ENCODE measurements at places on chromosomes 4 and X. TPM values are rescaled to one million over a fixed set of nuclear protein-coding genes. Genes with fewer than 3 reads are reported as not detected.
A peak's percentile ranks its signal among the peaks of the same experiment; 100 is the strongest.

GRCh38 chr4:121564840-121565375 lies 131.9 kb downstream of the ANXA5 start:
- DNase-seq: no peak

CT45A1 gene
- not detected for polyA plus RNA-seq

ARSJ gene
- 16.1 TPM for polyA plus RNA-seq

DNA sequence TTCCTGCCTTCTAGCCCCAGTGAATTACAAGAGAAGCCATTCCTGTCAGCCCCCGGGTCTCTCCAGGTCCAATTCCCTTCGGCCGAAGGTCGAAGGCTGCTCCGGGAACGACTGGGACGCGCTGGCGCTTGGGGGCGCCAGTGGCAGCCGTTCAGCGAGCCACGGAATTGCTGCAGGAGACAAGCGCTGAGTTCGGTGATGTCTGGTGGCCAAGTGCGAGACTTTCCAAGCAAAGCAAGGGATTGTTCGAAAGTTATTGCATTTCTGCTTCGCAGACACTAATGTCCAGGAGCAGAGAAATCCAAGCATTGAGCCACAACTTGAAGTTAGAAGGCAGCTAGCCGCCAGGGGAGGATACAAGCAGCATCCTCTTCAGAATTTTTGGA lies 1.1 kb upstream of the DKK2 start:
- no peak for DNase-seq

DNA sequence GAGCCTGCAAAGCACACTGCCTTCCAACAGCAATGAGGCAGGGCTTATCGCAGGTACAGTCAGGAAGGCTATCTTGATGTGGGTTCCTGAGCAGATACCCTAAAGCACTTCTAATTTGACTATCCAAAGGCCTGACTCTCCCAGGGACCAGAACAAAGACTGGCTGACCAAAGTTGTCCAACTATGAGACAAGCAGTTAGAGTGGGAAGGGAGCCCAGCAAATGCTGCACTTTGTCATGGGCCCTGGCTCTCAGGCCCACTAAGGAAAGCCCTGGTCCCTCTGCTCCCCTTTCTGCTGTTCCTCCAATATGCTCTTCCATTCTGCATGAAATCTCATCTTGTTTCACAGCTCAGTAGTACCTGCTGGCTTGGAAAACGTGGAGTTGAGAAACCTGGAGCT lies 391.0 kb downstream of the RAB28 start:
- DNase-seq: no peak

- no peak for DNase-seq
These were observed 110.2 kb upstream of the WDR1 start for GRCh38 chr4:10226756-10227155.

GRCh38 chrX:24285082-24285481 lies 28.8 kb downstream of the SUPT20HL2 start:
- no peak for DNase-seq

TMEM33 gene
- polyA plus RNA-seq: 48.0 TPM

- no peak for DNase-seq
These were observed 9.0 kb downstream of the BMP3 start for GRCh38 chr4:81039351-81039972.

PRR32 gene
- polyA plus RNA-seq: not detected

SLC7A11 gene
- 1.9 TPM for polyA plus RNA-seq

SH3D19 gene
- 27.5 TPM for polyA plus RNA-seq

DNA sequence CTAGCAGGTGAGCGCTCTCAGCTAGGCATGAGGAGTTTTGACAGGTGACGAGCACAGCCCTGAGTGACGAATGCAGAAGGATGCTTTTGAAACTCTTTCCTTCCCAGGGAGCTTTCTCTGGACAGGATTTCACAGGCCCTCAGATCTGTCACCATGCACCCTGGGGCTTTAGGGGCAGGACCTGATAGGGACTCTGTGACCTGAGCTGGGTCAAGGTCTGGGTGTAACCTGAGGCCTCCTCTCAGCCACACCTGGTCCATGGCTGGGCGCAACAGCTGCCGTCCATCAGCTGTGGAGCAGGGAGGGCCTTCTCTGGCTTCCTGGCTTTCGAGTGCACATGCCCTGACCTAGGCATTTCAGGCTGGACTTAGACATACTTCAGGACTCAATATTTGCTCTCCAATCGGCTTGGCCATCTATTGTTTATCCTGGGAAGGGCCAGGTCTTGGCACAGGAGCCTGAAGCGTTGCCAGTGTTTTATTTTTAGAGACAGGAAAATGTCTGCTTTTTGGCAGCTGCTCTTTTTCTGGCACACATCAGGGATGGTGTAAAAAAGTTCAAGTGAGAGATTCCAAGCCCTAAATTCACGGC lies 56.4 kb downstream of the C4orf51 start:
- no peak for DNase-seq

GLRA2 gene
- 0.26 TPM for polyA plus RNA-seq

TMSB15A gene
- 72.7 TPM for polyA plus RNA-seq

DNA sequence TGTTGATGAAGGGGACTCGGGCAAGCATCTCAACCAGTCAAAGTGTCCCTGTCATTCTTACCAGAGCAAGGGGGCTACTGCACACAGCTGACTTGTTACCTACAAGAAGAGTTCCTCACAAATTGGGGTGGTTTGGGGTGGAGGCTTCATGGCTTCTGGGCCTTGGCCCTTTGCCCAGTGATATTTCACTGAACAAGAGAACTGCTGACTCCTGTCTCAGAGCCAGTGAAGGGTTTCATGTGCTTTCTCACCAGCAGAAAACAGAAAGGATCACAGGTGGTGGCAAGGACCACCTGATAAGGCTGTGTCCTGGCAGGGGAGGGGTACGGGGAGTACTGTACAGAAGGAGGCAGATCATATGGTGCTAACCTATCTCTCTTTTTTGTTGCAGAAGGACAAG lies 53.5 kb downstream of the DLG3 start:
- no peak for DNase-seq

GRCh38 chr4:3199653-3200422 lies 49.1 kb upstream of the MSANTD1 start:
- no peak for DNase-seq

GRCh38 chr4:140343303-140343702 lies 30.1 kb upstream of the SCOC start:
- DNase-seq: peak; percentile 72

GRCh38 chrX:87679849-87680248 lies 162.2 kb downstream of the KLHL4 start:
- DNase-seq: no peak

GRCh38 chr4:109195646-109196045 lies 106.8 kb downstream of the COL25A1 start:
- DNase-seq: no peak

GRCh38 chrX:52271206-52271605 lies 86.5 kb downstream of the MAGED4 start:
- DNase-seq: no peak

DNA sequence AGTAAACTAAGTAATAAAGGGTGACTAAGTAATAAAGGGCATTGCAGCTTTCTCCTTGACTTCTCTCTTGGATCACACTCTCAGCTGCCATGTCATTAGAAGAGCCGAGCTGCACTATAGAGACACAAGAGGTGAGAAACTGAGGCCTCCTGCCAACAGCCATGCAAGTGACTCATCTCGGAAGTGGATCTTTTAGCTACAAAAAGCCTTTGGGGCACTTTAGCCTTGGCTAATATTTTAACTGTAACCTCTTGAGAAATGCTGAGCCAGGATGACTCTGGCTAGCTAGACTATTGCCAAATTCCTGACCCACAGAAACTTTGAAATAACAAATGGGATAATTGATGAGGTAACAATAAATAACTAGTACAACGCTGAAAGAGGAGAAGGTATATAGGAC lies 1.5 kb upstream of the NEIL3 start:
- no peak for DNase-seq

ANAPC4 gene
- polyA plus RNA-seq: 37.7 TPM

TMEM156 gene
- polyA plus RNA-seq: 2.8 TPM

- DNase-seq: no peak
These were observed 169.6 kb downstream of the MID1IP1 start for GRCh38 chrX:38970845-38971244.

GRCh38 chr4:42302348-42302747 lies 94.9 kb upstream of the SHISA3 start:
- DNase-seq: no peak

DNA sequence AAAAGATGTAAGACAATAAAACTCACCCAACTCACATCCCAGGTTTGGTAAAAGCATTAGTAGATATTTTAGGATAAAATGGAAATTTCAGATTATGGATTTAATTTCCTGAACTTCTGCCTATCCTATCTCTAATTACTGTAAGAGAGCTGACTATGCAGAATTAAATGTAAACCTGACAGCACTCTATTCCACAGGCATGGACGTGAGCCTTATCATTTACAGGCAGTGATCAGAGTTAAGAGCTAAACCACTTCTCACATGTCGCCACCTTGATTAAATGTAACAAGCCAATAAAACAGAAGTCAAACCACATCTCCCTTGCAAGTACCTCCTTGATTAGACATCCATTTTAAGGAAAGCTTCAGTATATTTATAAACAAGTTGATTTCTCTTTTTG lies 97.5 kb upstream of the CBR4 start:
- no peak for DNase-seq

SUPT20HL1 gene
- polyA plus RNA-seq: not detected

CLGN gene
- 4.1 TPM for polyA plus RNA-seq

RAB9A gene
- polyA plus RNA-seq: 27.6 TPM

TAF1 gene
- 47.4 TPM for polyA plus RNA-seq

TRIM75 gene
- not detected for polyA plus RNA-seq

NAP1L2 gene
- polyA plus RNA-seq: 2.8 TPM

DNA sequence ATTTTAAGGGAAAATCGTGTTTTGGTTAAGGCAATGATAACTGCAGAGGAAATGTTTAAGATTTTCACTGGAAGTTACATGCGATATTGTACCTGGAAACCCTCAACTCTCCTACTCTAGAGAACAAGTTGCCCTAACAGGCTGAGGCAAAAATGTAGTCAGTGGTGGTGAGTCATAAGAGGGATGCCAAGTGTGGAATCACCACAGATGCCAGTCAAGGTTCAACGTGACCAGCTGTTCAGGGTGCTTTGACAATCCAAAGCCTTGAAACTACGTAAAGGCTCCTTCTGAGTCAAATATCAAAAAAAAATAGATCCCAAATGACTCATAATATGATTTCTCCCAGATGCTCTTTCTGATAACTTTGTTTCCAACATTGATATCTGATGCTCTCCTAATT lies 77.9 kb upstream of the AFF2 start:
- no peak for DNase-seq

DNA sequence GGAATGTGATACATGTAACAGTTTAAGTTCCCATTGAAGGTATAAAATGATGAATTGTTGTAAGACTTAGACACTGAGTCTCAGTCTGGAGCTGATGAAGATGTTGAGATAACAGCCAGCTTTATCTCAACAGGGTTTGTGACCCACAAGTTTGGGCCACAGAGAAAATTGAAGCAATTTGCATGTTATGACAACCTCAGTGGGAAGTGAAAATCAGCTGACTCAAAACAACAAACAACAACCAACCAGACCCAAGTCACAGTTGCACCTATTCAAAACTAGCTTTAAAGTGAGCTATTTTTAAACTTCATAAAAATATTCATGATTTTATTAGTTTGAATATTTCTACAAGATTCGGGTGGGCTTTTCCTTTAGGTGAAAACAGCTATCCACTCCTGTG lies 8.0 kb downstream of the SFRP2 start:
- DNase-seq: no peak

DNA sequence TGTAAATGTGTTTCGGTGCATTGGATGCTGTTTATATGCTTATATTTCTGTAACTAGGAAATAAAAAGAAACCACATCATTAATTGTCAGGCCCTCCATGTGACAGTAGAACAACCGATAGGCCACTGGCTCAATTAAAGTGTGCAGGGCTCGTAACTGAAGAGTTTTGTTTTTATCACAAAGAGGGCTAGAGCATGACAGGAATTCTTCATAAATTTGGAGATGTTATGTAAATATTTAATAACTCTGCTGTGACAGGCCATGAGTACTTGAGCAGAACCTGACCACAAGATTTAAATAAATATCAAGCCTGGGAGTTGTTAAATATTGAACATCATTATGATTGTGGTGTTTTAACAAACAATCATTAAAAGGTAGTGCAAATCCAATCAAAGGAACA lies 55.9 kb downstream of the MID1 start:
- no peak for DNase-seq

AFF2 gene
- 5.6 TPM for polyA plus RNA-seq

GRCh38 chr4:6873291-6873690 lies 36.3 kb upstream of the TBC1D14 start:
- DNase-seq: no peak

DNA sequence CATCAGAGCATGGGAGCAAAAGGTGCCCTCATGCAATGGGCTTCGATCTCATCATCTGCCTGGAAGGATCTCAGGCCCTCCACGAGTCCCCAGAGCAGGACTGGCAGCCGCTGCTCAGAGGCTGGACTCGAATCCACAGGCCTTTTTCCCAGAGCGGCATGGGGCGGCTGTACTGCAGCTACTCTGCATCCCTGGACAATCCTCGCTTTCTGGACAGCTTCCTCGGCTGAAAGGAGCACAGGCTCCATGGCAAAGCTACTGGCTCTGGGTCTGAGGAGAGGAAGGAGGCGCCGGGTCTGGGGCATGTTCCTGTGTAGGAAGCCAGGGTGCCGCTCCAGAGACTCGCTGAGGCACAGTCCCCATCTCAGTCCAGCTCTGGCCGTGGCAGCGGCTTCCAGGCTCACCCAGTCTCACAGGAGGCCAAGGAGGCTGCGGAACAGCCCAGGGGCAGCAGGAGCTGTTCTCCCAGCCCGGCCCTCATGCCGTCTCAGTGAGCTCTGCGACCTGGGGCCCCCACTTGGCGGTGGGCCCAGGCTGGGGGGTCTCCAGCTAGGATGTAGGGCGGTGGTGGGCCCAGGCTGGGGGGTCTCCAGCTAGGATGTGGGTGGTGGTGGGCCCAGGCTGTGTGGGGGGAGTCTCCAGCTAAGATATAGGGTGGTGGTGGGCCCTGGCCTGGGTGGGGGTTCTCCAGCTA lies 2.7 kb upstream of the SPON2 start:
- DNase-seq: no peak

TRIM61 gene
- 4.3 TPM for polyA plus RNA-seq

DNA sequence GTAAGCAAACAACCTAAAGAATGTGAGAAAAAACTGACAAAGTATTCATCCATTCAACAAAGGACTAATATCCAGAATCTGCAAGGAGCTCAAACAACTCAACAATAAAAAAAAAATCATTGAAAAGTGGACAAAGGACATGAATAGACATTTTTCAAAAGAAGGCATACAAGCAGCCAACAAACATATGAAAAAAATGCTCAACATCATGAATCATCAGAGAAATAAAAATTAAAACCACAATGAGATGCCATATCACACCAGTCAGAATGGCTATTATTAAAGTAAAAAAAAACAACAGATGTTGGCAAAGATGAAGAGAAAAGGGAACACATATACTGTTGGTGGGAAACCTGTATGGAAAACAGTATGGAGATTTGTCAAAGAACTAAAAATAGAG lies 120.7 kb upstream of the ADGRL3 start:
- no peak for DNase-seq

ARR3 gene
- 0.43 TPM for polyA plus RNA-seq

GRCh38 chr4:134636338-134637051 lies 434.9 kb upstream of the PABPC4L start:
- DNase-seq: no peak

GRCh38 chr4:185212581-185212980 lies 3.2 kb downstream of the SNX25 start:
- DNase-seq: no peak

Measured in right renal cortex interstitium (tissue), 3 donors.